Left lung (tissue), 14 donors: ENCODE measurements at places on chromosomes 6 and 20.

GRCh38 chr20:56579301-56579710 is 46.3 kb downstream of the FAM209B start:
- H3K4me1 ChIP-seq: no peaks in the 10 kb centered on the region
- H3K36me3 ChIP-seq: no peaks in the 10 kb centered on the region
- peaks cover 9% of the 10 kb centered on the region for H3K27me3 ChIP-seq
- DNase-seq: no peak

GRCh38 chr6:37983720-37984501 is 164.4 kb downstream of the ZFAND3 start:
- no peak overlapping the region for H3K27ac ChIP-seq
- H3K36me3 ChIP-seq: no peaks in the 10 kb centered on the region

DNA sequence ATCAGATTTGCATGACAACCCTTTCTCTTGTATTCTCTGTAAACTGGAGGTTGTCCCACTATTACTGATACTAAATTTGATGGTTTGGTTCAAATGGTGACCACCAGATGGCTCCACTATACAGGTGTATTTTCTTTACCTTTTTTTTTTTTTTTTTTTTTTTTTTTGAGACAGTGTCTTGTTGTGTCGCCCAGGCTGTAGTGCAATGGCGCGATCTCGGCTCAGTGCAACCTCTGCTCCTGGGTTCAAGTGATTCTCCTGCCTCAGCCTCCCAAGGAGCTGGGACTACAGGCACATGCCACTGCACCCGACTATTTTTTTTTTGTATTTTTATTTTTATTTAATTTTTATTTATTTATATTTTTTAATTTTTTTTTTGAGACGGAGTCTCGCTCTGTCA is 6.6 kb upstream of the WTAP start:
- no peak for DNase-seq
- peaks cover 9% of the 10 kb centered on the region for H3K4me1 ChIP-seq
- H3K27me3 ChIP-seq: no peaks in the 10 kb centered on the region
- H3K4me3 ChIP-seq: no peak overlapping the region
- no peaks in the 10 kb centered on the region for H3K36me3 ChIP-seq

GRCh38 chr6:5556011-5556410 is 294.7 kb downstream of the FARS2 start:
- H3K4me1 ChIP-seq: no peaks in the 10 kb centered on the region
- H3K4me3 ChIP-seq: no peak overlapping the region
- H3K36me3 ChIP-seq: no peaks in the 10 kb centered on the region

DNA sequence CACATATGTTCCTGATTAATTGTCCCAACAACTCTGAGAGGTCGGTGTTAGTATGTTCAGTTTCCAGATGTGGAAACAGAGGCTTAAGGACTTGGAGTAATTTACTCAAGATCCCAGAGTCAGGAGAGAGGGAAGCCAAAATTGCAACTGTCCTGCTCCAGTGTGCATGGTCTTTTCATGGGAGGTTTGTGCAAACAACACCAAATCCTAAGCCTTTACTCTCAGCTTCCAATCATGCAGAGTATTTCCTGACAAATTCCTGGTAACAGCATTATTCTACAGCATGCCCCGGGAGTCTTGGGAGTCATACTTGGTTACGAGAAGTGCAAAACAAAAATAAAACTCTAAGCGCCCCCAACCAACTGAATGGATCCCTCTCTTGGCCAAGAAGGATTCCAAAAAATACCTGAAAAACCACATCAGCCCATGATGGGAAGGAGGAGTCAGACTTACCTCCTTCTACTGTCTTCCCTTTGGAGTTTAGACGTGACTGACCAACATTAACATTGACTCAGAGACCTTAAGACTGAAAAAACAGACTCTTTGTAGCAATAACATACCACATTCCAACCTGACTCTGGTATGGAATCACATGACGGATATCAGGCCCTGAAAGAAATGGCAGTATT is 30.8 kb upstream of the PPP1R3G start:
- no peak overlapping the region for H3K27ac ChIP-seq
- no peak overlapping the region for H3K4me3 ChIP-seq
- no peak for DNase-seq
- H3K4me1 ChIP-seq: no peaks in the 10 kb centered on the region
- H3K27me3 ChIP-seq: no peaks in the 10 kb centered on the region

- no peak overlapping the region for H3K27ac ChIP-seq
- H3K36me3 ChIP-seq: peaks cover 3% of the 10 kb centered on the region
- H3K27me3 ChIP-seq: no peaks in the 10 kb centered on the region
- DNase-seq: no peak
- peaks cover 16% of the 10 kb centered on the region for H3K4me1 ChIP-seq
Measured at GRCh38 chr6:10692965-10693538, 1.4 kb downstream of the C6orf52 start.

DNA sequence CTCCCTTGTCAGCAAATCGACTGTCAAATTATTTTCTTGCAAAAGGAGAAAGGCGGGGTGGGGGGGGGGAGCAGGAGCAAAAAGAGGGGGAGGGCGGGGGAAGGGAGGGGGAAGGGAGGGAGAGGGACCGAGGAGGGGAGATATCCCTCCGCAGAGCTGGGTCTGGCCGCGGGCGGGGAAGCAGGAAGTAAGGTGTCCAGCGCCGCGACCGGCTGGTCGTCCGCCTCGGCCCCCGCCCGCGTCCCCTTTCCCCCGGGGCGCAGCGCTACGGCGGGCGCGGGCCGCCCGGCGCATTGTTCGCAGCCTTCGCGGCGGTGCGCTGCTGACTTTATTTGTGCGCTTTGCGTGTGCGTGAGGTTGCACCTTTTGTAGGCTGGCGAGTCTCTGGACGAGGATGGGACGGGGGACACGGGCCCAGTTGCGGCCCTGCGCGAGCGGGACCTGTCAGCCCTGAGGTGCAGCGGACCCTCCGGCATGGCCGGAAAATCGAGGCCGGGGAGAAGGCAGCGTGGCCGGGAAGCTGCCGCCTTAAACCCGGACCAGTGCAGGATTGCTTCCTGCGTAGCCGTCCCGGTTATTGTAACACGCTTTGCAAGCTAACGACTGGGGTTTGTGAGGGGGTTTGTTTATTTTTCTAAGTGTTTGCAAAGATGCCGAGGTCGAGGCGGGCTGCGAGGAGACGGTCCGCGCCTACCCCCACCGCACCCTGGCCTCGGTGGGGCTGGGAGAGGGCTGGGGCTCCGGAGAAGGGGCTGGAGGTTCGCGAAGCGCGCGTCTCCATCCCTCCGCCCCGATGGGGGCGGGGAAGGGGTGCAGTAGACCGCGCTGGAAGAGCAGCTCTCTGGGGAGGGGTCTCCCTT is 675 bp upstream of the TRERF1 start:
- H3K4me3 ChIP-seq: peak overlapping the region; percentile 74
- DNase-seq: peak; percentile 68
- no peaks in the 10 kb centered on the region for H3K36me3 ChIP-seq
- H3K4me1 ChIP-seq: peaks cover 46% of the 10 kb centered on the region
- H3K27ac ChIP-seq: peak overlapping the region; percentile 79

- H3K4me1 ChIP-seq: peaks cover 32% of the 10 kb centered on the region
- peak overlapping the region; percentile 51 for H3K27ac ChIP-seq
- no peaks in the 10 kb centered on the region for H3K27me3 ChIP-seq
- H3K4me3 ChIP-seq: no peak overlapping the region
- DNase-seq: no peak
Measured at GRCh38 chr6:108655806-108656651, 95.3 kb downstream of the FOXO3 start.

DNA sequence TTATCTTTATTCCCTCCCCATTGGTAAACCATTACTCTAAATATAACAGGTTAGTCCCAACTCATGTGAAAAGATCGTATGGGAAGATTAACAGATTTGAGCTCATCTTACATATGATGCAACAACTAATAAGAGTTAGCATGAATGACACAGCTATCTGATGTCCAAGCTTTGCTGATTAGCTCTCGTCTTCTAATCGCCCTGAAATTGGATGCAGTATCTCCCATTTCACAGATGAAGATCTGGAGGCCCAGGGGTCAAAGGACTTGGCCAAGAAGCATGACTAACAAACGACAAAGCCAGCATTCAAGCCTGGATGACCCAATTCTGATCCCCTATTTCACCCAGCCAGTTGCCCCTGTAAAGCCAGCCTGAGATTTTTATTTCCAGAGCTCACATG is 8.4 kb upstream of the BMP7 start:
- H3K27ac ChIP-seq: no peak overlapping the region
- H3K27me3 ChIP-seq: no peaks in the 10 kb centered on the region
- no peaks in the 10 kb centered on the region for H3K36me3 ChIP-seq
- H3K4me1 ChIP-seq: no peaks in the 10 kb centered on the region

DNA sequence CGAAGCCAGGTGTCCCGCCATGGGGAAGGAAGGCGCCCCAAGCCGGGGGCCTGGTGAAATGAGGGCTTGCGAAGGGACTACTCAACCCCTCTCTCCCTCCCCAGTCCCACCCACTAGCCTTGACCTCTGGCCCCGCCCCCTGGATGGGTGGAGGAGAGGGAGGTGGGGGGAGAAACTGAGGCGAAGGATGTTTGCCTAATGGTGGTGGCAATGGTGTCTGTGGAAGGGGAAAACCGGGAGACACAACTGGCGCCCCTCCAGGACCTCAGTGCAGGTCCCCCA is at the start of gene POU5F1:
POU5F1 (minus strand) TSS at position 83 of the 282 bp plus-strand sequence; CDS start at position 21, 62 bp downstream.
- H3K4me1 ChIP-seq: no peaks in the 10 kb centered on the region
- no peaks in the 10 kb centered on the region for H3K36me3 ChIP-seq
- no peaks in the 10 kb centered on the region for H3K27me3 ChIP-seq
- DNase-seq: no peak
- H3K27ac ChIP-seq: no peak within 1 kb of the TSS
- H3K4me3 ChIP-seq: no peak within 1 kb of the TSS

DNA sequence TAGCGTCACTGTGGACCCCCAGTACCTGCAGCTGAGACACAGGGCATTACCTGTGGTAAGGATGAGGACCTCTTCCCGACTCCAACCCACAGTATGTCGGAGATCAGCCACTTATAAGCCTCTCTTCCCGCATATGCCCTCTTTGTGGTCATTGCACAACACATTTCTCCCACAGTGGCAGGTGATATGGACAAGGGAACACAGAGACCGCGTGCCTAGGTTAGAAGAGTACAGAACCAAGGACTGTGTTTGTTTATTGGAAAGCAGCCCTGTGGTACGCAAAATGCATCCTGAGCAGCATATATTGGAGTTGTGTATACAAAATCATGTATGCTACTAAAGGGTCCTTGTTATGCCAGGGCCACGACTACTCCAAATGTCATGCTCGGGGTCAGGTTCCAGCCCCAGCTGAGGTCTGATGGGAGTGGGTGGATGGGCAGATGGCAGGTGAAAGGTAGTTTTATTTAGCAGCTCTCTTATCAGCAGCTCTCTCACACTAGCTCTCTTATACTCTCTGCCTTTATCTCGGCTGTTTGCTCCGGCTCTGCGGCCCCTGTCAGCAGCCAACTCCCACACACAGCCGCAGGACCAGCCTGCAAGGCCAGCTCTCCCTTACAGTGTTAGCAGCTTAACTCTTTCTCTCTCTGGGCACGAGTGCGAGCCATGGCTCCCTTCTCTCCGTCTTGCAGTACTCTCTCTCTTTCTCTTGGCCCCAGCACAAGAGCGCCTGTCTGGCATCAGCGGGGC is 569.0 kb downstream of the KIF16B start:
- no peaks in the 10 kb centered on the region for H3K4me1 ChIP-seq
- H3K27me3 ChIP-seq: no peaks in the 10 kb centered on the region

DNA sequence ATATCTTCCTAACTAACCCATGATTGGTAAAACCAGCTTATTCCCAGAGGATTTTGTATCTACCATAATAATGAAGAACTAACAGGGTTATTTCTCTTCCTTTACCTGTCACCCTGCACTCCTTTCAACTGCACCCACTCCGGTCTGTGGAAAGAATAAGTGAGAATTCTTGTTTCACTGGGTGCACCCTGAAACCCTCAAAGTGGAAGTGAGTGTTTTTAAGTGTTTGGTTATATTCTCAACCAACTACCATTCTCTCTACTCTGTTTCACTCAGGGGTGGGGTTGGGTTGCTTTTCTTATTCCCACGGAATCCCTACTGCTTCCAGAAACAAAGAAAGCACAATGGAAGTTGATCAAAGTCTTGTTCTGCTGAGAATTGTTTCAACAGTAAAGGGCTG is 42.6 kb upstream of the KHDRBS2 start:
- no peak overlapping the region for H3K27ac ChIP-seq
- H3K27me3 ChIP-seq: no peaks in the 10 kb centered on the region
- H3K4me3 ChIP-seq: no peak overlapping the region
- no peaks in the 10 kb centered on the region for H3K36me3 ChIP-seq
- no peaks in the 10 kb centered on the region for H3K4me1 ChIP-seq

- H3K4me3 ChIP-seq: no peak overlapping the region
- DNase-seq: no peak
- no peaks in the 10 kb centered on the region for H3K4me1 ChIP-seq
- no peaks in the 10 kb centered on the region for H3K36me3 ChIP-seq
- no peaks in the 10 kb centered on the region for H3K27me3 ChIP-seq
Measured at GRCh38 chr6:96075826-96076225, 60.1 kb downstream of the FUT9 start.

DNA sequence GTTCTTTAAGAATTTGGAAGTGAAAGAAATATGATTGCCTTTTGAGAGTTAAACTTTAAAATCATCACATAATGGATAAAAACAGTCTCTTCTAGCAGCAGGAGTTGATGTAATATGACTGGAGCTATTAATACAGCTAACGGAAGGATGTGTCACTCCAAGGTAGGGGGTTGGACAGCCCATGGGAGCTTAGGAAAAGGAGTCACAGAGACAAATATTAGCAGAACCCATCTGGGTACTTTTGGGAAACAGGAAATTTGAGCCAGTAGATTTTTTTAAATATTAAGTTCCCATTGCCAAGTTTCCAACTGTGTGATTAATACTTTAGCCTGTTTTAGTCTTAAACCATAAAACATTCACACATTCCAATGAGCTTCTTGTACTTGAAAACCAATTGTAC is 164.7 kb upstream of the RIMS1 start:
- H3K4me3 ChIP-seq: no peak overlapping the region
- H3K27me3 ChIP-seq: no peaks in the 10 kb centered on the region

GRCh38 chr6:30988209-30988825 is 4.8 kb downstream of the MUC21 start:
- no peak overlapping the region for H3K4me3 ChIP-seq
- H3K4me1 ChIP-seq: no peaks in the 10 kb centered on the region
- no peaks in the 10 kb centered on the region for H3K27me3 ChIP-seq
- no peak overlapping the region for H3K27ac ChIP-seq
- DNase-seq: no peak

- H3K36me3 ChIP-seq: no peaks in the 10 kb centered on the region
- no peak for DNase-seq
- H3K27ac ChIP-seq: no peak overlapping the region
- no peaks in the 10 kb centered on the region for H3K27me3 ChIP-seq
- peaks cover 8% of the 10 kb centered on the region for H3K4me1 ChIP-seq
Measured at GRCh38 chr20:35680452-35681183, 15.9 kb upstream of the CPNE1 start.

GRCh38 chr6:156879591-156879990 is 102.4 kb downstream of the ARID1B start:
- no peak overlapping the region for H3K4me3 ChIP-seq
- no peak overlapping the region for H3K27ac ChIP-seq
- H3K4me1 ChIP-seq: peaks cover 14% of the 10 kb centered on the region
- H3K27me3 ChIP-seq: no peaks in the 10 kb centered on the region
- no peaks in the 10 kb centered on the region for H3K36me3 ChIP-seq
- DNase-seq: no peak

DNA sequence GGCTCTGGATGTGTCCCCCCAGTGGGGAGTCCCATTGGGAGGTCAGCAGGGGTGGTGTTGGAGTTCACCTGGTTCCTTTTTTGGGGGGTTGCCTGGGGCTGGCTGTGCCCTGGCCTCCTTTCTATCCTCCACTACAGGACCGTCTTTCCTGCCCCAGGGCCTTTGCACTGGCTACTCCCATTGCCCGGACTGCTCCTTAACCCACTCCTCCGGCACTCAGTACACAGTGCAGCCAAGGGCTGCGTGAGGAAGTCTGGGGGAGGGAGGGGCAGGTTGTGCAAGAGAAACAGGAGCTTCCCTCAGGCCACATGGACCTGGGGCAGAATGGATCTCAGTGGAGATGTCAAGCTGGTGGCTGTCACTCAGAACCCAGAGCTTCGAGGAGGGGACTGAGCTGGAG is 429.3 kb upstream of the SULF2 start:
- no peaks in the 10 kb centered on the region for H3K27me3 ChIP-seq
- H3K4me3 ChIP-seq: no peak overlapping the region
- no peak for DNase-seq
- no peaks in the 10 kb centered on the region for H3K4me1 ChIP-seq
